Mucosa of descending colon (tissue), 3 donors: ENCODE measurements at places on chromosomes 2 and 18. TPM values are rescaled to one million over a fixed set of nuclear protein-coding genes. Genes with fewer than 3 reads are reported as not detected.
A peak's percentile ranks its signal among the peaks of the same experiment; 100 is the strongest.

DNA sequence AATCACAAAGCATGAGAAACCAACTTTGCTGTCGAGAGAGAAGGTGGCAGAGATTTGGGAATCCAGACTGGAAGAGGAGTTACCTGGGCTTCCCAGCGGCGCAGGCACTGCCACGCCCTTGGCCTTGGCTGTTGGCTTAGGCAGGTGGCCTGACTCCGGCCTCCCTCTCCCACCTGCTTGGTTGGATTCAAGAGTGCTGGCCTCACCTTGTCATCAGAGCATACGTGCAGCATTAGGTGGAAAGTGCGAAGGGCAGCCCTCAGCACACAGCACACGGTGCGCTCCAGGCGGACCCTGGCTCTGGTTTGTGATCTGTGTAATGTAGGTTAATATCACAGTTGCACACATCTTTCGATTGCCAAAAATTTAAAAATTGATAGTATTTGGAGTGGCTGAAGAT is 19.2 kb upstream of the ASB1 start:
- peak; percentile 35 for DNase-seq

GRCh38 chr2:234392041-234392615 is 104.8 kb downstream of the ARL4C start:
- DNase-seq: no peak

- DNase-seq: peak; percentile 70
Measured at GRCh38 chr18:62329691-62330454, 4.8 kb downstream of the TNFRSF11A start.

DNA sequence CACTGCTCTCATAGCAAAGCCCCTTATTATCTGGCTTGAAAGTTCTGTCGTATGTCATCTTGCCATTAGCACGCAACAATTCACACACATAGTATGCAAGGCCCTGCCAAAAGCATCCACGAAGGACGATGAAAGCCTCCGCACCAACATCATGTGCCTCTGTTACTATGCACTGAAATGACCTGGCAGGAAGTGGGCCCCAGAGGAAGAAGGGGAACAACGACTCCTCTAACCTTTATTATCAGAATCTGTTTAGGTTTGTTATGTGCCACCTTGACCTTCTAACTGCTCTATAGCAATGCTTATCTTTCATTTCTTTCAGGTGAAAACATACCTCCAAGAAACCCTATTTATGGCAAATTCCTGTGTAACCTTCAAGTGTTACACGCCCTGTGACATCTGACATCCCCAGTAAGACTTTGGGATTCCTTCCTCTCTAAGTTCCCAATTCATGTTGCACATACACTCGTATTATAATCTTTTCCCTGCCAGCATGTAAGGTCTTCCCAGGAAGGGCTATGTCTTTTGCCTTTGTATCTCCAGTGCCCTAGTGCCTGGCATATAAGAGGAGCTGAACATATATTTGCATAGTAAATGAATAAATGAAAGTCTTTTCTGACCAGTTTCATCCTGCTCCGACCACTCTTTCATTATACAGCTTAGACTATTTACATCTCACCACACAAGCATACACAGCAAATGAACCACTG is 7.0 kb upstream of the NDUFV2 start:
- no peak for DNase-seq

The SKOR2 gene
- total RNA-seq: not detected

The DPY30 gene
- 49.0 TPM for total RNA-seq

GRCh38 chr2:37898448-37898847 is 26.6 kb upstream of the RMDN2 start:
- DNase-seq: no peak
